Motor neuron (in vitro differentiated cells): ENCODE measurements at places on chromosomes 4 and X. TPM values are rescaled to one million over a fixed set of nuclear protein-coding genes. Genes with fewer than 3 reads are reported as not detected.

- ATAC-seq, result no peak
Measured at GRCh38 chr4:161717084-161717483, 446.7 kb downstream of the FSTL5 start.

Gene PCGF3
- 21.8 and 23.4 TPM in 2 replicates for total RNA-seq

DNA sequence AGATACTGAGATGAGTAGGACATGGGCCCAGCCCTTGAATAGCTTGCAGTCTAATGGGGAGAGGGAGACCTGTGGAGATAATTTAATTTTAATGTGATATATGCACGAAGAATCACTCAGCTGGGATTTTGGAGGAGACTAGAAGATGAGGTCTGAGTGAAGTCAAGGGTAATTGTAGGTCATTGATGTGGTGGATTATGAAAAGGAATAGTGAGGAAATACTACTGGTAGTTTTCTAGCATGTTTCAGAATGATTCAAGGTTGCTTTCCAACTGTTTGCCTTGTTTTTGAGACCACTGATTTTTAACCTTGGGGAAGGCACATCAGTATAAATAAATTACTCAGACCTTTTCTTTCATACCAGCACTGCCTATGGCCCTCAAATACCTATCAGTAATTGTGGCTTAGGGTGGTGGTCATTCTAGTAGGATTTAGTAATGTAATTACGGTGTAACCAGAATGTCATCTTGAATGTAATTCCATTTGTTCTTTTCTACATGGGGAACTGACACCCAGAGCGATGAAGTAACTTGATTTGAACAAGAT, 25.6 kb downstream of the PTTG2 start:
- no peak for ATAC-seq

Gene CSAG2
- not detected in 2 replicates for total RNA-seq

Gene HSD17B13
- total RNA-seq, result 0.64 and 0.78 TPM in 2 replicates

- peak; percentile 32 for ATAC-seq
Measured at GRCh38 chrX:28847423-28847822, 260.2 kb downstream of the IL1RAPL1 start.

Gene FUNDC2
- total RNA-seq, result 64.6 and 67.1 TPM in 2 replicates

GRCh38 chr4:11297201-11297600, 131.5 kb downstream of the HS3ST1 start:
- no peak for ATAC-seq

DNA sequence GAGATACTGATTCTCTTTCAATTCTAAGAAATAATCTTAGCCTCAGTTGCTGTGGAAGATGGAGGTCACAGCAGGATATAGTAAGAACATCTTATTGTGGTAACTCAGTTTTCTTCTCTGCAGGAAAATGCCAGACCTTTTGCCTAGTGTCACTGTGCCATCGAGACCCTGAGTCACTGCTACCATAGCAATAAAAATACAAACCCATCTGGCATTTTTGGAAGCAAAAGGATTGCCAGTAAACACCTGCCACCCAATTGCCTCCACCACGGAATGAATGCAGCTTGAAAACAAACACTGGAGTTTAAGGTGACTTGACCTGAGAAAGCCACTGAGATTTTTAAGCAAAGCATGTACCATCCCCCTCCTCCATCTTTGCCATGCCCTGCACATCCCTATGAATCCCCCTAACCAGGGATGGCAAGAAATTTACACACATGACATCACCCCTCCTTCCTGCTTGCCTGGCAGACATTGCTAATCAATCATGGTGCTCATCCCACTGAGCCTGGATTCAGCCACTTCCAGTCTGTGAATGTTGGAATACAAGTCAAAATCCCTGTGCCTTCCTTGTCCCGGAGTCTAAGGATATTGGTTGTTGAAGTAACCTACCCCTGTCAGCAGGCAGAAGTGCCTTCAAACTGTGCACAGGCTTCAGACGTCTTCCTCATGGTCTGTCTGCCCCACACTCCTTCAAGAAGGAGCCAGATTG, 59.6 kb upstream of the MAMLD1 start:
- no peak for ATAC-seq

GRCh38 chrX:77768787-77769186, 17.2 kb downstream of the ATRX start:
- no peak for ATAC-seq

GRCh38 chr4:150310159-150310895, 232.1 kb downstream of the DCLK2 start:
- no peak for ATAC-seq

DNA sequence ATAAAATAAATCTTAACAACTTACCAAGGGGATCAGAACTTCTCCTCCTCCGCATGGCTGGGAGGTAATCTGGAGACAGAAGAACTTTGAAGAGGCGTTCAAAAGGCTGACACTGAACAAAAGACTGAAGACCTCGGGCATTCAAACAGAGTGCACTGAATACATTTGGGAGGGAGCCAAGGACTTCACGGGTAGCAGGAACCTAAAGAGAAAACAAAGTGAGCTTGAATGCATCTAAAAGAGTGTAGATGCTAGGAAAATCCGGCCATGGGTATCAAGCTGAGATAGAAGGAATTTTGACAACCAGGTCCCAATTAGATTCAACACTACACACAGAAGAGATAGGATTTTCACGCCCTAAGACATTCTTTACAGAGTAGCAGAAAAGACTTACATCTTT, 69.6 kb downstream of the HUWE1 start:
- no peak for ATAC-seq

DNA sequence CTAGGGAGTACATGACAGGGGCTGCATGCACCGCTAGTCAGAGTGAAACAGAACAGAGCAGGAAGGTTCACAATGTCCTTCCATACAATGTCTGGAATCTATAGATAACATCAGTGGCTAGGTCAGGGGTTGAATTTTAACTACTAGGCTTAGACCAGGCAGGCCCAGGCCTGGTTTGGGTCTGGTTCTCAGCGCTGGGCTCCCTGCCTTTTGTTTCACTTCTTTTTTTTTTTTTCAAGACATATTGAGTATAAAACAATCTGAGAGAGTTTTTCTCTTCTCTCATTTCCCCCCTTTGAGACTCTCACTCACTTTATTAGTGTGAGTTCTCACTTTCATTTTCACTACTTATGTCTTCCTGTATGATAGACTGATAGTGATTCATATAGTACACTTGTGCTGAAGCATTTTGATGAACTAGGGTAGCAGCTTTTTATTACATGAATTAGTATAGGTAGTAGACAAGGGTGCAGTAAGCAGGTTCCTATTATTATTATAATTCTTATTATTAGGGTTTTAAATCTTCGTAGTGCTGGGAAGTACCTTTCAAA, 120.0 kb upstream of the ZDHHC15 start:
- ATAC-seq, result no peak

- peak; percentile 33 for ATAC-seq
Measured at GRCh38 chr4:88908003-88908402, 149.0 kb downstream of the FAM13A start.
